Stimulated activated CD8-positive, alpha-beta memory T cell treated with anti-CD3 and anti-CD28 coated beads, Interleukin-7, amount 100 ng/mL, for 24 hours (primary cell): ENCODE measurements at places on chromosomes 3 and 15.
A peak's percentile ranks its signal among the peaks of the same experiment; 100 is the strongest.

GRCh38 chr3:131995891-131996290 is 38.9 kb downstream of the CPNE4 start:
- DNase-seq = no peak

GRCh38 chr3:124731760-124732159 is 1.5 kb downstream of the UMPS start:
- DNase-seq = no peak

GRCh38 chr15:85584872-85585271 is 204.5 kb downstream of the AKAP13 start:
- DNase-seq = no peak

GRCh38 chr15:81926981-81927380 is 118.8 kb downstream of the MEX3B start:
- no peak for DNase-seq

- no peak for DNase-seq
Observed at GRCh38 chr3:128683957-128684356, 33.3 kb upstream of the RPN1 start.

DNA sequence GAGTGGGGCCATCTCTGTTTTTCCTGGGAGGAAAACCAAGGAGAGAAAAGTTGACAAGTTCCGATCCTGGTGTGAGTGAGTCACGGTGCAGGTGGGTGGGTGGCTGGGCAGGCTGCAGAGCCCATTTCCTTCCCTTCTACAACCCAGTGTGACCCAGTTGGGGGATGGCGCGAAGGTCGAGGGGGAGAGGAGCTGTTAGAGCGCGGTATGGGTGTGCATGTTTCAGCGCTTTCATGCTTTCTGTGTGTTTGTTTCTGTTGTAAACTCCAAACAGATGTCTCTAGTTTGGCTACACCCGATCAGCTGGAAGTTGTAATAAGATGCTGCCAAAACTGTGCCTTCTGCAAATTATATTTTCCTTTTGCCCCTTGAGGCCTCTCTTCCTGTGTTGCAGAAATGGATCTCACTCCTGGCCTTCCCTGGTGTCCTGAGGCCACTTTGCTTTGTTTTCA is 3.8 kb downstream of the FAM43A start:
- DNase-seq = no peak

GRCh38 chr3:24505691-24506550 is 11.3 kb upstream of the THRB start:
- DNase-seq = no peak

DNA sequence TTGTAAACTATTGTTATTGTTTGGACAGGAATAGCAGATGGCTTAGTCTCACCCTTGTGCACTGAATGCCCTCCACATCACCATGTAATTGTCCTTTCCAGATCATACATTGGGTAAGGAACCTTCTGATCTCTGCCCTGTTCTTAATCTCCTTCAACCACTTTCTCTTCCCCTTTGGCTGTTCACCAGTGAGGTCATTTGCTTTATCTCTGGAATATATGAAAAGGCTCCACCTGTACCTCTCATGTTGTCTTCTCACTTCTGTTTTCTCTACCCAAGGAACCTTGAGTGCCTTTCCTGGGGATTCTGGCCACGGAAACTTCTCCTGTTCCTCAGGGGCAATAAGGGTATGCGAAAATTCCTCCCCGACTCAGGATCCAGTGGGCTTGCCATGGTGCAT is 28.5 kb downstream of the MCTP2 start:
- DNase-seq = no peak

GRCh38 chr3:149763565-149764195 is 11.4 kb upstream of the COMMD2 start:
- no peak for DNase-seq

DNA sequence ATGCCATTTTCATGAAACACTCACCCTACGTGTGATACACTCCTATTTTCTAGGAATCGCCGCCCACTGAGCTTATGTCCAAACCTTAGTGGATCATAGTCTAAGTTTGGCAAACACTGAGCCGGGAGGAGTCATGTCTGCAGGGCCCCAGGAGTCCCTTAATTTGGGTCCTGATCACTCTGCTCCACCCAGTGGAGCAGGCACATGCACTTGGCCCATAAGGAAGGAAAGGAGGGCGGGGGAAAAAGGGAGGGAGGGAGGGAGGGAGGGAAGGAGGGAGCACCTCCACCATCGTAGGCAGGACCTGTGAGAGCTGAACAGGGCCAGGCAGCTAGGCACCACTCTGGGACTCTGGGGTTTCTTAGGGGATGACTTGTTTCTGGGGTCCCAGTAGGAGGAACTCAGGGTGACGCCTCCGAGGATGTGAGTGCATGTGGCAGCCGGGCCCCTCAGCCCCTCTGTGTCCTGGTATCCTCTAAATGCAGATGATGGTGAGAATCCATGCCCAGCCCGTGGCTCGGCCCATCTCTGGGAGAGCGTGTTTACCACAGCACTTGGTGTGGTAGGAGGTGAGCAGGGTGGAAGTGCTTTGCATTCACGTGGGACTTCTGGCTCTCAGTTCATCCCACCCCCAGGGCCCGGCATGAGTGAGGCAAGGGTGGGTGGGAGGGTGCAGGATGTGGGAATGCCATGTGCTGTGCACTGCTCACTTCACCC is 109.4 kb downstream of the KLF13 start:
- DNase-seq = peak; percentile 9

- DNase-seq = no peak
Observed at GRCh38 chr3:40366203-40367162, 20.5 kb upstream of the ENTPD3 start.

- no peak for DNase-seq
Observed at GRCh38 chr3:152069871-152070270, 196.4 kb downstream of the SUCNR1 start.

DNA sequence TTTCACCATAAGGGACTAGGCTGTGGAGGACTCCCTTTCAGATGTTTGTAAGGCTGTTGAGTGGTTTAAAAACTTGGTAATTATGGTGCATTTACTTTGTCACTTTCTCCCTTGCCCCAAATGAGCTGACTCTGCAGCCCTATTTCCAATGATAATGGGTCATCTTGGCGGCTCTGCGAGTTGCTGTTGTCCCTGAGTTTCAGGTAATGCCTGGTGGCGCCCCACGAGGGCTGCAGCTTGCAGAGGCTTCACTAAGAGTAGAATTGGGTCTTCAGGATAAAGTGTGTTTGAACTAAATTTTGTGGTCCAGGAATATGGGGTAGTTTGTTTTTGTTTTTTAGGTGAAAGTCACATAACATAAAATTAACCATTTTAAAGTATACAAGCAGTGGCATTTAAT is 450.1 kb upstream of the CFAP20DC start:
- DNase-seq = no peak

GRCh38 chr3:20511863-20512505 is 326.0 kb upstream of the SGO1 start:
- no peak for DNase-seq

DNA sequence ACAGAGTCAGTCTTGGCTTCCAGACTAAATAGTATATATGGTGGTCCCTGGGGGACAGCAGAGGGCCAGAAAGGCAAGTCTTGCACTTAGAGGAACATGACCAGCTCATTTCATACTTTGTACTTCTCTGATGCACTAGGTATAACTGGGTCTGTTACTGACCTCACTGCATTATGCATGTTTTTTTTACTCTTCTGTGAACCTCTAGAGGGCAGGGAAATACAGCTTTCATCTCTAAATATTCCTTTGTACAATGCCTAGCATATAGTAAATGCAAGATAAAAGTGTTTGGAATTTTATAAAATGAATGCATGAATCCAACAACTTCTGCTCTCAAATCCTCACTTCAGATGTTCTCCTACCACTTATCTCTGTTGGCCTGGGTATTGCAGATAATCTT is 23.4 kb upstream of the ARL14 start:
- DNase-seq = no peak

- no peak for DNase-seq
Observed at GRCh38 chr3:172908771-172909270, 158.3 kb downstream of the ECT2 start.

- DNase-seq = no peak
Observed at GRCh38 chr3:155262295-155262694, 31.2 kb downstream of the STRIT1 start.

DNA sequence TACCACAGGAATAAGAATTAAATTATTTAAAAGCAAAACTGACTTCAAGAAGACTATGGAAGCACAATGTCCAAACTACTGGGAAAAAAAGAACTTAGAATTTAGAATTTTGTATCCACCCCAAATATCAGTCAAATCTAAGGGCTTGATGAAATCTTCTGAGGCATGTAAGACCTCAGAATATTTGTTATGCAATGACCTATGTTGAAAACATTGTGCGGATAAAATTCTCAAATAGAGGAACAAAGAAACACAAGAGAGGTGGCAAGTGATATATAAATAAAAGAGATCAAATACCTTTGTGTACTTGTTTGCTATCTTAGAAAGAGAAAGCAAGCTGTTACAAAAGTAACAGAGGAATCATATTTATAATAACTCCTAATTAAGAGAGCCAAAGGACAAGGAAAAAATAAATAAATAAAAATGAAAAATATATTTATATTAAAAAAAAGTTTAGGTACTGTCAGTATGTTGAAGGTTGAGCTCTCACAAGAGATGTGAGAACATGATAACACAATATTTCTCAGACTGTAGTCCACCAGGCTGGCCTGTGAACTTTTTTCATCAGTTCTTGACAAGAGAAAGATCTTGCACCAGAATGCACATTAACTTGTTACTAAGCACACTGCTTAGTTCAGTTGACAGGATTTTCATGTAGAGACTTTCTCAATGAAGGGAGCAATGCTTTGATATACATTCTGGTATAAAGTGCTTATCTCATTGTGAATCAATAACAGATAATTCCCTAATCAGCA is 50.0 kb downstream of the CPA3 start:
- DNase-seq = no peak

GRCh38 chr3:127786353-127787070 is 35.8 kb downstream of the MGLL start:
- DNase-seq = no peak

- DNase-seq = no peak
Observed at GRCh38 chr15:95041297-95041696, 809.9 kb downstream of the MCTP2 start.

- no peak for DNase-seq
Observed at GRCh38 chr3:195101001-195101583, 169.9 kb downstream of the XXYLT1 start.

DNA sequence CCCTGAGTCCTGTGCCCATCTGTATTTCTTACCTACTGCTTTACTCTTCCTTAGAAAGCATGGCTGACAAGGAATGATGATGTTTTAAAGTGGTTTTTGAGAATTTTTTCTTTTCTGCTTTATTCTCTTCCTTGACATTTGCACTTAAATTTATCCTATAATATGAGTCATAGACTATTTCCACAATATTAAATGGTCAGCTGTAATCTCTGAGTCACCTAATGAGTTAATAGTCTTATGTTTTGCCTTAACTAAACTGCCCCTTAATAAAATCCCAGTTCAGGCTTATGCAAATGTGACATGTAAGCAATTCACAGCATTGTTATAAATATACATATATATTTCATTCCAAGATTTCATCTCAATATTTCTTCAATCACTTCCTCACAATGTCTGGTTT is 23.8 kb downstream of the MEIS2 start:
- no peak for DNase-seq

DNA sequence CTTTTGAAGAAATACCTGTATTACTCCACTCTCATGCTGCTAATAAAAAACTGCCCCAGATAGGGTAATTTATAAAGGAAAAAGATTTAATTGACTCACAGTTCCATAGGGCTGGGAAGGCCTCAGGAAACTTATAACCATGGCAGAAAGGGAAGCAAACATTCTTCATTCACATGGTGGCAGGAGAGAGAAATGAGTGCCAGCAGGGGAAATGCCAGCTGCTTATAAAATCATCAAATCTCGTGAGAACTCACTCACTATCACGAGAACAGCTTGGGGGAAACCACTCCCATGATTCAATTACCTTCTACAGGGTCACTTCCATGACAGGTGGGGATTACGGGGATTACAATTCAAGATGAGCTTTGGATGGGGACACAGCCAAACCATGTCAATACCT is 18.7 kb downstream of the MFSD1 start:
- DNase-seq = no peak

GRCh38 chr15:95615436-95615835 is 715.1 kb upstream of the NR2F2 start:
- no peak for DNase-seq
